ENCODE measurements at places on chromosomes 6 and 20. TPM values are rescaled to one million over a fixed set of nuclear protein-coding genes. Genes with fewer than 3 reads are reported as not detected.

Gene GABRR2
- 0.69 TPM for total RNA-seq

Gene PROKR2
- total RNA-seq, result not detected

Gene ZNF334
- 0.71 TPM for total RNA-seq

Gene RIMS1
- total RNA-seq, result 0.93 TPM

Gene GRM1
- 6.7 TPM for total RNA-seq

Gene SEMG1
- total RNA-seq, result not detected

Gene RPRD1B
- 58.9 TPM for total RNA-seq

DNA sequence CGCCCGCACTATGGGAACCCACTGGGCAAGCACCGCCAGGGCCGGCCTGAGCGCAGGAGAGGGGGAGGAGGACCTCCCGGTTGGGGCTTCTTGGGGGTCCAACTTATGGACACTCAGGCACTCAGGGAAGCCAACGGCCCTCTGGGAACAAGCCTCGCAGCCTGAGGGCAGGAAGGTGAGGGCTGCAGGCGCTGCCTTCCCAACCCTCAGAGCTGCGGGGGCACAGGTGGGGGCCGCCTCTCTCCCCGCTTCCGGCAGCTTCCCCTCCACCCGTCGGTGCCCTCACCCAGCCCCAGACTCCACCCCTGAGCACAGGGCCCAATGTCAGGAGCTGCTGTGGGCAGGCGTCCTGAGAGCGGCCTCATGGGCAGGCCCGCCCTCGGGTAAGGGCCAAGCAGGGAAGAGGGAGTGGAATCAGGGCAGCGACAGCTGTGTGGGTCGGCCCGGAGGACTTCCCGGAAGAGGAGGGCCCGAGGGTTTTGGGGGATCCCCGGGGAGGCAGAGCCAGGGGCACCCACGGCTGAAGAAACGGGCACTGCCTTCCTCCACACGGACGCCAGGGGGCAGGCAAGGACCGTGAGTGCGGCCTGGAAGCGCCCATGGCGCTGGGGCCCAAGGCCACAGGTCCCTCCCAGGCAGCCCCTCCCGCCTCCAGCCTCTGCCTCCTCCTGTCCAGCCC is 488 bp upstream of the PTK6 start:
- H3K27ac ChIP-seq, result peak overlapping the region; percentile 66
- H3K36me3 ChIP-seq, result no peaks in the 10 kb centered on the region
- peak; percentile 85 for DNase-seq
- H3K27me3 ChIP-seq, result peaks cover 37% of the 10 kb centered on the region
- H3K4me3 ChIP-seq, result peak overlapping the region; percentile 55
- H3K4me1 ChIP-seq, result peaks cover 25% of the 10 kb centered on the region

DNA sequence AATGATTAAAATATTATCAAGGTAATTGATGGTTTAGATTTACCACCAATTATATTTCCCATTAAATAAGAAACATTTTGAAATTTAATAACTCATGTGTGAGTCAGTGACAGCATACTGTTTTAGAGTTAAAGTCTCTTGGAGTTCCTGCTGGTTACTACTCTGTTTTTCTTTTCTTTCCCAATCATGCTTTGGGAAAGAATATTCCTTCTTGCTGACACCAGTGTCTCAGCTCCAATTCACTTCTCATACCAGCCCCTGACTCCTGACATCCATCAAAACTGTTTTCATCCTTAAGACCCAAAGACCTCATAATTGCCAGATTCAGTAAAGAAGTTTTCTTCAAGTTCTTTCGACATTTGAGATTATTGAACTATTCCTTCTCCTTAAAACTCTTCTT is 50.3 kb downstream of the AIG1 start:
- H3K27me3 ChIP-seq, result no peaks in the 10 kb centered on the region
- H3K4me3 ChIP-seq, result no peak overlapping the region
- H3K27ac ChIP-seq, result no peak overlapping the region
- no peaks in the 10 kb centered on the region for H3K36me3 ChIP-seq
- DNase-seq, result no peak

DNA sequence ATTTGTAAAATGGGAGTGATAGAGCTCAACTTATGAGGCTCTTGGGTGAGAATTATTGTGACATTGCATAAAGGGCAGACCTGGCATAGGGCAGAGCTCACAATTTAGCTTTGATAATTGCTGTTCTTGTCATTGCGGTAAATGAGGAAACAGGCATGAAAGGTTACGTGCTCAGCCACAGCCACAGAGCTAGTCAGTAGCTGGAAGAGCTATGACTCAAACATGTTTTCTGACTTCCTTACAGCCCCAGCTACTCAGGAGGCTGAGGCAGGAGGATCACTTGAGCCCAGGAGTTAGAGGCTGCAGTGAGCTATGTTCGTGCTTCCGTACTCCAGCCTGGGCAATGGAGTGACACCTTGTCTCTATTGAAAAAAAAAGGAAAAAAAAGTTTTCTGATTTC is 3.5 kb upstream of the GHRH start:
- no peaks in the 10 kb centered on the region for H3K4me1 ChIP-seq
- H3K36me3 ChIP-seq, result no peaks in the 10 kb centered on the region
- H3K27me3 ChIP-seq, result peaks cover 36% of the 10 kb centered on the region
- H3K4me3 ChIP-seq, result no peak overlapping the region
- DNase-seq, result no peak

- DNase-seq, result peak; percentile 43
- peak overlapping the region; percentile 56 for H3K27ac ChIP-seq
- H3K36me3 ChIP-seq, result no peaks in the 10 kb centered on the region
- peaks cover 78% of the 10 kb centered on the region for H3K27me3 ChIP-seq
Measured at GRCh38 chr6:168452685-168453377, 11.8 kb downstream of the SMOC2 start.

- no peaks in the 10 kb centered on the region for H3K36me3 ChIP-seq
- H3K27me3 ChIP-seq, result no peaks in the 10 kb centered on the region
- no peak overlapping the region for H3K4me3 ChIP-seq
- no peak for DNase-seq
- H3K4me1 ChIP-seq, result peaks cover 66% of the 10 kb centered on the region
- H3K27ac ChIP-seq, result peak overlapping the region; percentile 76
Measured at GRCh38 chr6:53325785-53326184, 23.0 kb downstream of the ELOVL5 start.

DNA sequence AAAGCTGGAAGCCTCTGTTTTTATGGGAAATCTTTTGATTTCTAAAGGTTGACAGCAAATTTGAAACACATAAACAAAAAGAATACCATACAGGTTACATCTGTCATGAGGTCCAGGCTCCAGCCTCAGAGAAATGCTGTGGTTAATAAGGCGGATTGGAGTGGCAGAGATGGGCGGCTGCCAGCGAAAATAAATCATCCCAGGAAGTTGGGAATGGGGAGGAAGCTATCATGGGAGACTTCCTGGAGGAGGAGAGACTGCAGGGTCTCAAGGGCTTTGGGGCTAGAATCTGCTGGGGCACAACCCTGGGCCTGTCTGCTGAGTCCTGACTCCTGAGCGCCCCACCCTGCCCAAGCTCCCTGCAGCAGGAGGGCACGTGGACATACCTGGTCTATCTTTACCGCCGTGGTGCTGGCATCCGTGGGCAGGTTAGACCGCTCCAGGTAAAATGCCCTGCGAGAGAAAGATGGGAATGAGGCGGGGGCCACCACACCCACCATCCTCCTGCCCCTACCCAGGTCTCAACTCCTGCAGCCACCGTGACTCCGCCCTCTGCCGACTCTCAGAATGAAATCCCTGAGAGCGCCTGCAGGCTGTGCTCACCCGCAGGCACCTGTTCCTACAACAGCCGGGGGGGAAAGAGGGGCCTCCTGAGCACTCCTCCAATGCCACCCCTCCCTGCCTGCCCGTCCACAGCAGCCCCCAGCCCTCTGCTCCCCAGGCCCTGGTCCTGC is 197.3 kb downstream of the PREX1 start:
- H3K4me3 ChIP-seq, result no peak overlapping the region
- DNase-seq, result no peak
- H3K4me1 ChIP-seq, result no peaks in the 10 kb centered on the region
- H3K27ac ChIP-seq, result no peak overlapping the region
- no peaks in the 10 kb centered on the region for H3K27me3 ChIP-seq
- H3K36me3 ChIP-seq, result peaks cover 64% of the 10 kb centered on the region

DNA sequence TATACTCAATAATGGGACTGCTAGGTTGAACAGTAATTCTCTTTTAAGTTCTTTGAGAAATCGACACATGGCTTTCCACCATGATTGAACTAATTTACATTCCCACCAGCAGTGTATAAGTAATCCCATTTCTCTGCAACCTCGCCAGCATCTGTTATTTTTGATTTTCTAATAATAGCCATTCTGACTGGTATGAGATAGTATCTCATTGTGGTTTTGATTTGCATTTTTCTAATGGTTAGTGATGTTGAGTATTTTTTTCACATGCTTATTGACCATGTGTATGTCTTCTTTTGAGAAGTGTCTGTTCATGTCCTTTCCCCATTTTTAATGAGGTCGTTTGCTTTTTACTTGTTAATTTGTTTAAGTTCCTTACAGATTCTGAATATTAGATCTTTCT is 66.5 kb downstream of the STK4 start:
- no peaks in the 10 kb centered on the region for H3K27me3 ChIP-seq
- H3K4me3 ChIP-seq, result no peak overlapping the region
- peaks cover 13% of the 10 kb centered on the region for H3K4me1 ChIP-seq
- no peak overlapping the region for H3K27ac ChIP-seq
- DNase-seq, result no peak
